ENCODE measurements at places on chromosomes 7 and 10. TPM values are rescaled to one million over a fixed set of nuclear protein-coding genes. Genes with fewer than 3 reads are reported as not detected.

Gene ZNF786
- 6.3 TPM for total RNA-seq

Gene CADPS2
- total RNA-seq = 7.5 TPM

Gene C10orf143
- 0.29 TPM for total RNA-seq

Gene NRG3
- not detected for total RNA-seq

- no peak for DNase-seq
These were observed 23.0 kb downstream of the ADGRA1 start for GRCh38 chr10:133110609-133111275.

DNA sequence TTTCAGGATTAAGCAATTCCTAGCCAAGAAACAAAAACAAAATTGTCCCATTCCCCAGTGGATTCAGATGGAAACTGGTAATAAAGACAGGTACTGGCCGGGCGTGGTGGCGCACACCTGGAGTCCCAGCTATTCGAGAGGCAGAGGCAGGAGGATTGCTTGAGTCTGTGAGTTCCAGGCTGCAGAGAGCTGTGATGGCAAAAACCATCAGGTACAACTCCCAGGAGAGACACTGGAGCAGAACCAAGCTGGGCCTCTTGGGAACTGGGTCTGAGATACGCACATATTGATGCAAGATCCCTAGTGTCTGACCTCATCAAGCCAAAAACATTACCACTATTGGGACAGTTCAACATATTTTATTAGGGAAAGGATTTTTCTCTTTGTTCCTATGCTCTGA lies 84.0 kb upstream of the ANLN start:
- DNase-seq = no peak

DNA sequence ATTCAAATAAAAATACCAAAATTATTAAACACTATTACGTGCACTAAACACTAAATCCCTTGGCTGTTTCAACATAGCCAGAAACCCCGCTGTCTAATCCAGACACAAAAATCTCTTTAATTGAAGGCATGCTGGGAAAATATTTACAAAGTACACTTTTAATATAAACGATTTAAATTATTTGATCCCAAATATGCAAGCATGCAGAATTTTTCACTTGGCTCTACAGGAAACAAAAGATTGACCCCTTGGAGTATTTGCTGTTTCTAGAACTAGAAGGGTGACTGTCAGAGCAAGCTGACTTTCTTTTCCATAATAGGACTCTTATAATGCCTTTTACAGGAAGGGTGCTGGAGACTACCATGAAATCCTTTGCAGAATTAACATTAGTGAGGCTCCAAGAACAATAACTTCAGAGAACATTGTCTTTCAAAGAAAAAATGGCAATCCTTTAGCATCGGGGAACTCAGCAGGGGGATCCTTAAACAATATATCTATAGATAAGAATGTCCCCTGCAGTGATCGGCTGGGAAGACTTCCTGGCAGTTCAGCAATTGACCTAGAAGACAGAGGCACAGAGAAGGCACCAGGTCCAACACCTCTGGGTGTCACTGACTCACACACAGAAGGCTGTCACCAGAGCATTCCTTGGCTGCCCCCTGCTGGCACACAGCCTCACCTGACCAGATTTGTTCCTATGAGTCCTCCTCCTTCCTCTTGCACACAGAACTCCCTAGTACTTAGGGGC lies 55.8 kb upstream of the MRLN start:
- DNase-seq = peak; percentile 93

- DNase-seq = no peak
These were observed 133.7 kb downstream of the FOXP2 start for GRCh38 chr7:114548081-114548980.

GRCh38 chr7:112212571-112212970 lies 6.1 kb downstream of the ZNF277 start:
- DNase-seq = no peak

DNA sequence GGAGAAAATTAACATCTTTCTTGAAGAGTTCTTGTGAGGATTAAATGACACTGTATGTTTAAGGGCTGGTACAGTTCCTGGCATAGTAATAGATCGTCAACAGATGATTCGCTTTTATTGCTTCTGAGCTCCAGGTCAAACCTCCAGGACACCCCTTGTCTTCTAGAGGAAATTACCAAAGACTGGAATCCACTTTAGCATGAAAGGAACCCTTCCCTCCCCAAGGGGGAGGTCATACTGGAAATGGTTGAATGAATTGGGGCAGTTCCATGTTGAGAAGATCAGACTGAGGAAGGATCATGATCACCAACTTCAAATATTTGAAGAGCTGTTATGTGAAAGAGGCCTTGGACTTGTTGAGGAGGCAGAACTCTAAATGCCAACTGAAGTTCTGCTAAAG lies 8.9 kb downstream of the NFE2L3 start:
- no peak for DNase-seq

- DNase-seq = no peak
These were observed 80.6 kb downstream of the SNX10 start for GRCh38 chr7:26372249-26372648.

GRCh38 chr7:45576249-45576929 lies 2.2 kb downstream of the ADCY1 start:
- DNase-seq = no peak

DNA sequence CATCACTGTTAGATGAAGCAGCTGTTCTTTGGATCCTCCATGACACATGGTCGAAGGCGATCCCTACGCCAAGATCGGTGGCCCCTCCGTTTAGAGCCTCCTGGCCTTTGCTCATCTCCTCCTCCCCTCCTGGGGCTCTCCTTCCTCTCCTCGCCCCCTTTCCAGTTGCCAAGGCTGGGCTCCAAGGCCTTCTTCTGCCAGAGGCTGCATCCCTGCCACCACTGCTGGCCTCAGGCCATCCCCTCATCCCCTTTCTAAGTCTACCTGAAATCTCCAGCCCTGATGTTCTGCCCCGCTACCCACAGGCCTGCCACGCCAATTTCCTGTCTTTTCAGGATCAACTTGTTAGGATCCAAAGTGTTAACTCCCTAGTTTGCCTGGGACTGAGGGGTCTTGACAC lies 265.1 kb upstream of the ZMIZ1 start:
- DNase-seq = no peak

GRCh38 chr10:17504547-17505245 lies 50.3 kb upstream of the ST8SIA6 start:
- DNase-seq = peak; percentile 28
